ENCODE measurements at places on chromosomes 16 and 17.

- no peak for DNase-seq
Observed at GRCh38 chr16:49932434-49932833, 76.5 kb upstream of the ZNF423 start.

GRCh38 chr17:58756246-58757161, 850 bp downstream of the PPM1E start:
- DNase-seq: no peak

GRCh38 chr16:2919511-2920255, 8.0 kb downstream of the FLYWCH1 start:
- DNase-seq: peak; percentile 47

DNA sequence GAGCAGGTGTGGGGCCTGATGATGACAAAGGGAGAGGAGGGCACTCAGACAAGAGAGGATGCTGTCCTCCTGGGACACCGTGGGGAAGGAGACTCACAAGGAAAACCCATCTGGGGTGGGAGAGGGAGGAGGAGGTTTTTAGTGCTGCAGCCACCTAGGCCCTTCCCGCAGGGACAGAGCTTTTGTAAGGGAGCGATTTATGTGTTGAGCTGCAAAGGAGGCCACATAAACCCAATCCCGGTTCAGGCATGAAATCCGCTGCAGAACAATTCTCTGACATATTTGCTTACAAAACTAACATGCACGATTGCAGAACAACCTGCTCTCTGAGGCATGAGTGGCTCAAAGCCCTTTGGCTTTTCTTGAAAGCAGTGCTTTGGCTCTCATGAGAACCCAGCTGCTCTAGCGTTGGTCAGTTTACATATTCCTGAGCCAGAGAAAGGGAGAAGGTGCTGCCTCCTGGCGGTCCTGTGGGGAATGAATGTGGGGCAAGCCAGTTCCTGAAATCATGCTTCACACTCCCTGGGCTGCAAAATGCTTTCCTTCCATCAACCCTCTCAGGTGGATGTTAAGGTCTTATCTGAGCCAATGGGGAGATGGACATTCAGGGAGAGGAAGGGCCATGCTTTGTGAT, 122.4 kb upstream of the NLRP1 start:
- peak; percentile 29 for DNase-seq

GRCh38 chr17:5043524-5043923, 8.3 kb upstream of the SLC52A1 start:
- no peak for DNase-seq

DNA sequence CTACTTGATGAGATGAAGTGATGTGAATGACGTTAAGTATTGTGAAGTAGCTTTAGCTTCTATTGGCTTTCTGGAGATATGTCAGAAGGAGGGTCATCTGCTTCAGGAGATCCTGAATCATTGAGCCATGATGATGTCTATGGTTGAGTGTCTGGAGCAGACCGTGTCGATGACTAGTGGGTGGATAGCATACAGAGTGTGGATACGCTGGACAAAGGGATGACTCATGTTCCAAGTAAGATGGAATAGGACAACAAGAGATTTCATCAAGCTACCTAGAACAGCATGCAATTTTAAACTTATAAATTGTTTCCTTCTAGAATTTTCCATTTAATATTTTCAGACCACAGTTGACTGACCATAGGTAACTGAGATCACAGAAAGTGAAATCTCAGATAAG, 116.1 kb upstream of the RBBP6 start:
- DNase-seq: no peak

Measured in activated gamma-delta T cell treated with anti-CD3 and anti-CD28 coated beads, Interleukin-2, amount 50 U/mL, for 16 hours (primary cell).